ENCODE measurements at places on chromosomes 1 and 21.

DNA sequence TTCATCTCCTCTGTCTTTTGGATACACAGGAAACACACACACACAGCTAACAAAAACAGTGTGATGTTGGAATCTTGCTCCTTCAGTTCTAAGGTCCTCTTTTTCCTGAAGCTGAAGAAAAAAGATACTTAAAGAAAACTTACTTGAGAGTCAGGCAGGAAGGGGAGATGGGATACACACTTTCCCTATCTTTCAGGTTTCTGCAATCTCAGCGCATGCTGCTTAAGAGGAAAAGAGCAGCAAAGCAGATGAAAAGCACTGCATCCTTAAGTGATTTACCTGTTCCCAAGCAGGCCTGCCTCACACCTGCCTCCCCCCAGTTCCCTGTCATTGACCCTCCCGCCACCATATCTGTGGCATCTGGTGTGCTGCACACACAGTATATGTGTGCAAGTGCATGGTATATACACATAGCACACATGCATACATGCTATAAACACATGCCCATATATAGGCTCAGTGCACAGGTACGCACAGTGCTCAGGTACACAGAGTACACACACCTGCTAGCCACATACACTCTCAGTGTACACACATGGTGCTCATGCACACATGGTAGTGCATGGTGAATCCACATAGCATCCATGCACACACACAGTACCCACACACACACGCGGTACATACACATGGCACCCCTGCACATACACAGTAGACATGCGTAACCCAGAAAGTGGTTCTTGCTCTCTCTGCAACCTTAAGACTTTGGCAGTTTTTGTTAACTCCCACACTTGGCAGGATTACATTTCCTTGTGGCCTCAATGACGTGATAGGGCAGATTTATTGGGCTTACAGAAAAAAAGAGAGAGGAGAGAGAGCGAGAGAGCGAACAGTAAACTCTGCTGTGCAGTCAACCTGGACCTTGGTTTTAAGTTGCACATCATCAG is 166.9 kb downstream of the TOMM20 start:
- DNase-seq = no peak

- peak; percentile 58 for DNase-seq
These were observed 704 bp upstream of the CRABP2 start for GRCh38 chr1:156705918-156706656.

GRCh38 chr1:211287218-211287617 is 28.1 kb downstream of the RCOR3 start:
- no peak for DNase-seq

DNA sequence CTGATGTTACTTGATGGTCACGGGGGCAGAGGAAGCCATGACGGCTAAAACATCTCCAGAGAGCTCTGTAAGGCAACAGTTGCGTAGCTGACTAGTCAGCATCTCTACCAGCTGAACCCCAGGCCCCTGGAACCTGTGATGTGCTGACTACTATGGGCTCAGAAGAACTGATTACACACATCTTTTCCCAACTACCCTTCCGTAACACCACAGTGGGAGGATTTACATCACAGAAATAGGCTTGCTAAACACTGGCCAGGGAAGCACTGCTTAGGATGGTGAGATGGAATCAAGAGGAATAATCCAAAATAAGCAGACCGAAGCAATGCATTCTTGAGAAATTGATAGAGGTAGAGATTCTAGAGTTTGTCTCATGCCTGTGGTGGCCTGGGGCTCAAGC is 122.5 kb downstream of the SMYD2 start:
- no peak for DNase-seq

DNA sequence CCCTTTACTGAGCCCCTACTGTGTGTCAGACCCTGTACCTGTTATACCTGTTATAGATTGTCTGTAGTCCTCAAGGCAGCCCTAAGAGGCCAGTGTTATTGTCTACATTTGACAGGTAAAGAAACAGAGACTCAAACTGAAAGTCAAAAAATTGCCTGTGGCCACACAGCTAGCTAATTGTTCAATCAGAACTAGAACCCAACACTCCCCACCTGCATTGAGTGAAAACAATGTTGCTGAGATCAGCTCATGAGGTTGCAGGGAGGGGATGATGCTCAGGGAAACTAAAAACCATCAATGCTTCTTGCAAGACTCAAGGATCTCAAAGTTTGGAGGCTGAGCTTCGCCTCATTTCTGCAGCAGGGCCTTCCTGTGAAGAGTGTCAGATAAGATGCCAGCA is 109.5 kb upstream of the LMO4 start:
- DNase-seq = no peak

DNA sequence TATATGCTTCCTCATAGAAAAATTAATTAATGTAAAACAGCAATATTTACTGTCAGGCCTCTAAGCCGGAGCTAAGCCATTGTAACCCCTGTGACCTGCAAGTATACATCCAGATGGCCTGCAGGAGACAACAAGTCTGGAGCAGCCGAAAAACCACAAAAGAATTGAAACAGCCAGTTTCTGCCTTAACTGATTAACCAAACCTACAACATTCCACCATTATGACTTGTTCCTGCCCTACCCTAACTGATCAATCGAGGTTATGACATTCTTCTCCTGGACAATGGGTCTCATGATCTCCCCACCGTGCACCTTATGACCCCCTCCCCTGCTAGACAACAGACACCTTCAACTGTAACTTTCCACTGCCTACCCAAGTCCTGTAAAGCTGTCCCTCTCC is 205.8 kb upstream of the DUSP10 start:
- no peak for DNase-seq

DNA sequence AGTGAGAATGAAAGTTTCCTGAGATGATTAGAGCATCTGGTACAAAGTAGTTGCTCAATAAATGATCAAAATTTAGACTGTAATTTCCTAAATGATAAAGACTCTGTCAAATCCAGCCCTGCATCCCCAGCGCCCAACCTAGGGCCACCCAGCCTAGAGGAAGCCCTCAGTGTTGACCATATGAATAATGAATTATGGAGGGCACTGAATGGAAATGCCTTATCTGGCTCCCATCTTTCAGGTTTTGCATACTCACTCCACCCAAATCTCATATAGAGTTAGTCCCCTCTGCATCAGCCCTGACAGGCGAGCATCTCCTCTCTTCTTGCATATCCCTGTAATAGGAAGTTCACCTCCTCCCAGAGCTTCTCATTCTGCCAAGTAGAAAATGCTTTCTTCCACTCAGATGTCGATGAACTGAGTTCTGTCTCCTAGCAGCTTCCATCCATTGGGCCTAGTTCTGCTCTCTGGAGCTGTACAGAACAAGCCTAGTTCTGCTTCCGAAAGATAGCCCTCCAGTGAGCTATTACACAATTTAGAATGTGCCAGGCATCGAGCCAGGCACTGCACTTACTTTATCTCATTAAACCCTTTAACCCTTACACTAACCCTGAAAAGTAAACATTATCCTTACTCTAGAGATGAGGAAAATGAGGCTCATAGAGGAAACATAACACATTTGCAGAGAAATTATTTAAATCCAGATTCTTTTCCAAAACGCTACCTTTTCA is 20.9 kb downstream of the COA7 start:
- DNase-seq = no peak

DNA sequence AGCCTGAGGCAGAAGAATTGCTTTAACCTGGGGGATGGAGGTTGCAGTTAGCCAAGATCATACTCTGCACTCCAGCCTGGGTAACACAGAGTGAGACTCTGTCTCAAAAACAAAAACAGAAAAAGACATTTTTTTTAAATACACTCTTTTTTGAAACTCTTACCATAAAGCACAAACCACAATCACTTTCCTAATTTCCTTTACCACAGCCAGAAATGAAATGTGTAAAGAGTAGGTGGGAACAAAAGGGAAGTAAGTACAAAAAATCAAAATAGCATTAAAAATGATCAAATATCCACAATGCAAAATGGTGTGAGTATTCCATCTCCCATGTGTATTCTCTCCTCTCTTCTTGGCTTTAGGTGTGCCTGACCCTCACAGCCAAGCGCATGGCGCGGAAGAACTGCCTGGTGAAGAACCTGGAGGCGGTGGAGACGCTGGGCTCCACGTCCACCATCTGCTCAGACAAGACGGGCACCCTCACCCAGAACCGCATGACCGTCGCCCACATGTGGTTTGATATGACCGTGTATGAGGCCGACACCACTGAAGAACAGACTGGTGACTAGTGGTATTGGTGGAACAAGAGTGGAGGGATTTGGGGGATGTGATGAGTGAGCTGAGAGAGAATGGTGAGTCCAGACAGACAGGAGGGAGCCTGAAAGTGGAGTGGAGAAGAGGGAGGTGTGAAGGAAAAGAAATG is 14.9 kb downstream of the ATP1A4 start:
- DNase-seq = no peak

DNA sequence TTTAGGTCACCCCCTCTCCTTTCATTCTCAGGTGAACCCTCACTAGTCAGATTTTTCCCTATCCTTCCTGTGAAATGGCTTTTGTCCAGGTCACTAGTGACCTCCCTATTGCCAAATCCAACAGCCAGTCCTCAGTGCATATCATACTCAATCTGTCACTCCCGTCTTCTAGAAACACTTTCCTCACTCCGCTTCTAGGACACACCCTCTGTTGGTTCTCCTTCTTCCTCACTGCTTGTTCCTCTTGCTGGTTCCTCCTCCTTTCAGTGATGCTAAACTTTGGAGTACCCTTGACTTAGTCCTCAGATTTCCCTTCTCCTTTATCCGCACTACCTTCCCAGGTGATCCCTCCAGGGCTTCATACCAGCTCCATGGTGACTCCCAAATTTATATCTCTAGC is 94.3 kb downstream of the RNF220 start:
- DNase-seq = no peak

Measured in T-helper 1 cell (primary cell).